Kasumi-1 (cell line): ENCODE measurements at places on chromosomes 7 and 10.

DNA sequence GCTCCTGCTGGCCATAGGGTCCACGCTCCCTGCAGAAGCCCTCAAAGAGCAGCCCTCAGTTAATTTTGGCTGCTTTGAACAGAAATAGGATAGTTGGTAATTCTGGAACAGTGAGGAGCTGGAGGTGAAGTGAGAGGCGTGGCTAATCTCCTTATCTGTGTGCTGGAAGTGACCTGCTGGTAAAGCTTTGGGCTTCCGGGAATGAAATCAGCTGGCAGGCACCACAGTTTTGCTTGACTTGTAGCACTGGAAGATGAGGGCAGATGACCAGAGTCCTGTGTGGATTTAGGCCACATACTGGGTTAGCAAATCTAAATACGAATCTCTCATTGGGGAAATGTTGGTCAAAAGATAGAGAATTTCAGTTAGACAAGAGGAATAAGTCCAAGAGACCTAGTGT is 10.2 kb downstream of the ATP6V0E2 start:
- DNase-seq: no peak

DNA sequence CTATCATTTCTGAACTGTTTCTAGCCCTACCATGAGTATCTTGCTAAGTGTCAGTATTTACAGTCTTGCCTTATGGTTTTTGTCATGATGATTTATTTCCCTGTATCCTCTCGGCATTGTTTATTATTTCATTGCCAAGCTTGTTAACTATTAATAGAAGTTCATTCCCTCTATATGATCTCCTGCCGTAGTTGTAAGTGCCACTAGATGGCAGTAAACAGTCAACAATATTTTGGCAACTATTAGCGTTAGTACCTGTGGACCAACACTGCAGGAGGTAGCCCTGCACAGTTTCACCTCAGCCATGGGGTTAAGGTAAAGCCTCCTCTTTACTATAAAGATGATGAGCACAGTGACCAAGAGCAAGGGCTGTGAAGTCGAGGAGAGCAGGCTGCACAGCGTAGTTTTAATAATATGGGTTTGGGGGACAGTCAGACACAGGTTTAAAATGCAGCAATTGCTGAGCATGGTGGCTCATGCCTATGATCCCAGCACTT is 26.1 kb upstream of the CCNJ start:
- DNase-seq: peak; percentile 78

GRCh38 chr7:3285652-3286051 is 15.4 kb upstream of the SDK1 start:
- DNase-seq: no peak

- DNase-seq: no peak
Observed at GRCh38 chr7:17313194-17313593, 14.7 kb downstream of the AHR start.

DNA sequence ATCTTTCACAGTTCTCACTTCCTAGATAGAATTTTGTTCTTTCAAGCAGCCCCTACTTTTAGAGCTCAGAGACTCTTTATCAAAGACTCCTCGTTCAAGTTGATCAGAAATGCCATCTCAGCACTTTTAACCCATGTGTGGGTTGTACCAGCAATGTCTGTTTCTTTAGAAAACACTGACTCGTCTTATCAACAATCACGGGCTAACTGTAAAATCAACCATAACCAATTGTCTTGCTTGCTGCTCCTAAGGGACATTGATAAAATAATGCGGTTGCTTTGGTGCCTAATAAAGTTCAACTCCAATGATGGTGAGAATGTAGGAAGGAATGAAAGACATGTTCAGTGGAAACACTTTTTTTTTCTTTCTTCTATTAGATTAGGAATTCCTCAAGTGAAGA is 12.9 kb upstream of the CDK6 start:
- DNase-seq: no peak

DNA sequence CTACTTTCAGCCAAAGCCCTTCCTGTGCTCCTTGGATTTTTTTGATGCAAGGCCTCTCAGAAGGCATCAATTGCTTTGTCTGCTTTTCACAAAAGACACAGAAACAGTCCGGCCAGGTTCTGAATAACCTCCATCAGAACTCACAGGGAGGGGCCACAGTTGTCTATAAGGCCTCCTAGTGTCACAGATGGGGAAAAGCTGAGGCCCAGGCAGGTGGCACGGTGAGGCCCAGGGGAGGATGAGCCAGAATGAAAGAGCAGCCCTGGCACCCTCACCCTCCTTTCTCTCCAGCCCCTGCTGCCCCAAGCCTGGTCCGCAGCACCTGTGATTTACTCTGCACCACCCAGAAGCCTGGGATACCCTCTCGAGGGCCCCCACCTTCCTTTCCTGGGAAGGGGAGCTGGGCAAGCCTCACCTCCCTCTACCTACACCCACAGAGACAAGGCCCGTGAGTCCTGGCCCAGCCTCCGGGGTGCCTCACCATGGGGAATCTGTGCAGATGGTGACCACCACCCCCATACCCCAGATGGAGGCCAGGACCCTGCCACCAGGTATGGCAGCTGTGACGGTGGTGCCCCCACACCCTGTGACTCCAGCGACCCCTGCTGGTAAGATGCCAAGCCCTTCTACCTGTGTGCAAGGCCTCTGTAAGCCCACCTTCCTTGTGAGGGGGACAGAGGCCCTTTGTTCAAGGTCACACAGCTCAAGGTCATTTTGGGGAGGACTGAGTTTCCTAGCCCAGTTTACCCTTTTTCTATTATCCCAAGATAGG is 26.2 kb upstream of the ZNF467 start:
- DNase-seq: peak; percentile 18

- peak; percentile 80 for DNase-seq
Observed at GRCh38 chr10:63497321-63497720, 23.9 kb upstream of the REEP3 start.

- no peak for DNase-seq
Observed at GRCh38 chr10:6233725-6234277, 31.1 kb downstream of the PFKFB3 start.

- DNase-seq: no peak
Observed at GRCh38 chr10:51768886-51769465, 69.6 kb upstream of the CSTF2T start.

- DNase-seq: no peak
Observed at GRCh38 chr7:71482284-71482683, 350.3 kb downstream of the GALNT17 start.

GRCh38 chr10:89165923-89166322 is 41.2 kb downstream of the CH25H start:
- DNase-seq: no peak

- DNase-seq: no peak
Observed at GRCh38 chr10:81874875-81875466, at the start of gene NRG3. TSS of gene NRG3 (plus strand) at chr10:81875194.

DNA sequence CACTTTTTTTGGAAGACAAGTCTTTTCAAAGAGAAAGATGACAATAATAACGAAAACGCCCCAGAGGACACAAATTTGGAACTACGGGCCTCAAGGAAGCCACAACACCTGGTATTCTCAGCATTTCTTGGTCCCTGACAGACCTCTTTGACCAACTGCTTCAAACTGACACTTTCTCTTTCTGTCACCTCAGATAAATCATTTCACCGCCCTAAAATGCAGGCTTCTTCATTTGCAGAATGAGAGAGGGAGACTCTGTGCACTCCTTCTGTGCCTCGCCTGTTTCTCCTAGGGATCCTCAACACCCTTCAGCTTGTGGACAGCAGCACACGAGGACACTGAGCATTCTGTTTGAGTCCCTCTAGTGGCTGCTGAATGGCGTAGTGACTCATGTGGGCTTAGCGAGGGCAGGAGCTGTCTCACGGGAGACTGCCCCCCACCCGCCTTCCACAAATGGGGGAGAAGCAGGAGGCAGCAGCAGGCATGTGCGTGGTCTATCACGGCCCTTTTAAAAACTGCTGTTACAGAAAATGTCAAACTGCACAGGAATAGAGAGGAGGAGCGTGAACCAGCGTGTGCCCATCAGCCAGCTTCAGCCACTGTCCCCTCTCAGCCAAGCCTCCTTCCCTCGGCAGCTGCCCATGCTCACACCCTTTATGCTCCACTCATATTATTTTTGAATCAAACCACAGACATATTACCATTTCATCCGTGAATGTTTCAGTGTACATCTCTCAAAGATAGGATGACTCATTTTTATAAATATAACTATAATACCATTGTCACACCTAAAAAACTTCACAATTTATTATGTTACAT is 41.4 kb downstream of the GSDME start:
- DNase-seq: peak; percentile 89

DNA sequence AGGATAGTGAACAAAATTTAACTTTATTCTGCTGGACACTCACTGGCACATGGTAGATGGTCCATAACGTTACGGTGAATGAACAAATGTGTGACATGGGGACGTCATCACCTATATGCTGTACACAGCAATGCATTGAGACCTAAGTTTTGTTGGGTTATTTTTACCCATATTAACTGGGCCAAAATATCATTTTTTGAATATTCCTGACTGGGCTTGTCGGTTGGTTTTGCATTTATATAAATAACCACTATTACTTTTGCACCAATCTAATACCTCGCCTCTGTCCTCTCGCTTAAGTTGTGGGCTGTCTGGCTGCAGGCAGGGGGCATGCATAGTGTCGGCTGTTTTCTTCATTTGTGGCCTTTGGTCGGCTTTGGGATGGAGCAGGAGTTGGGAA is 161.7 kb downstream of the USP6NL start:
- no peak for DNase-seq

DNA sequence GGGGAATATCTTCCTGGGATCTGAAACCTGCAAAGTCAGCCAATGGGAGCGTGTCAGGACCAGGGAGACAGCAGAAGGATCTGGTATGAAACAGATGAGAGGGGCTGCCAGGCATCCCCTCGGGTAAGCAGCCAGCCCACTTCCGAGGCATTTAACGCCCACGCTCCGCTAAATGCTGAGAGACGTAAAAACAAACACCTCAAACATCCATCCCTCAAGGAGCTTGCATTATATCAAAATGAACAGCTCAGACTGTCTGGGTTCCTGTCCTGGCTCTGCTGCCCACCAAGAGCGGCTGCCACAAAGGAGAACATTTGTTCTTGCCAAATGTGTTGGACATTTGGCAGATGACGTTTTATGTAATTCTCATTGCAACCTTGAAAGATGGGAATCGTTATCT is 7.0 kb upstream of the SERPINE1 start:
- DNase-seq: no peak

DNA sequence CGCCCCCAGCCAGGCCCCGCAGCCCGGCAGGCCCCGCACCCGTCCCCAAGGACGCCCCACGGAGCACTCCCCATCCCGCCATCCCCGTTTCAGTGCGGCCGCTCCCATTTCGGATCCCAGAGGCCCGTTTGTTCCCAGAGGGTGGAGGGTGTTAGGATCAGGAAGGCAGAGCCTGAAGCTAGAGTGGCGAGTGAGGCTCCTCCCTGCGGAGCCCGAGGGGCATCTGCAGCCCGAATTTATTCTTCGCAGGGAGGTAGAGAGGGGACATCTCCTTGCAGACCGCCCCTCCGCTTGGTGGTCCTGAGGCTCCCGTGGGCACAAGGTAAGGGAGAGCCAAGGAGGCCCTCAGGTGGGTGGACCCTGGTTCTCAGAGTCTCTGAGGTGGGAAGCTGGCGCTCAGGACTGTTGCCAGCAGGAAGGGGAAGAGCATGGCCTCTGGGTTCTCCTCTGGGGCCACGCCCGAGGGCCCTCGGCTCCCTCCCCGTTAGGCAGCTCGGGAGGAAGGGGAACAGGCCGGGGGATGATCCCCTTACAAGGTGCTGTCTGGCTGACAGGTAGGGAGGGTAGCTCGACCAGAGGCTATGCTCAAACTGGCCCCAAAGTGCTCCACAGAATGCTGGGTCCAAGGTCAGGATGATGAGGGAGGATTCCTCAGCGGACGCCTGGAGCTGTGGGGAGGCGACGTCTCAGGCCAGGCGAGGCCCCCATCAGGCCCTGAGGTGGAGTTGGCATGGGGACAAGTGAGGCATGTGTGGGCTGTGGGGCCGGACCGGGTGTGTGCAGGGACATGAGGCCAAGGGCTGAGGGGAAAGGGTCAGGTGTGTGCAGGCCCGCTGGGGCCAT is 17.4 kb downstream of the POLL start:
- peak; percentile 84 for DNase-seq

- DNase-seq: no peak
Observed at GRCh38 chr10:132808383-132809231, 22.7 kb upstream of the NKX6-2 start.

DNA sequence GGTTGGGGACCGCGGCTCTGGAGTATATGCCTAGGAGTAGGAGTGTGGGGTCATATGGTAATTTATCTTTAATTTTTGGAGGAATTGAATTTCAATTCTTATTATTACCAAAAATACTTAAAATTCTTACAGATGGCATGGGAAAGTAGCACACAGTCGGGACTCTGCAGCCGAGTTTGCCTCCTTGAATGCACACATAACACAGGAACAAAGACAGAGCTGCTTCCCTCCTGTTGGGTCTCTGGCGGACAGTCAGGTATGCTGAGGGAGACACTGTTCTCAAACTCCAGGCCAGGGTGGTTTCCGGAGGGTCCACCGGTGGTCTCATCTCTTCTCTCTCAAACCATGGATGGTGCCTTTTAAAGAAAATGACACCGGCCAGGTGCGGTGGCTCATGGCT is 32.7 kb downstream of the GRIFIN start:
- no peak for DNase-seq

GRCh38 chr7:80708123-80708522 is 69.7 kb downstream of the CD36 start:
- DNase-seq: no peak

DNA sequence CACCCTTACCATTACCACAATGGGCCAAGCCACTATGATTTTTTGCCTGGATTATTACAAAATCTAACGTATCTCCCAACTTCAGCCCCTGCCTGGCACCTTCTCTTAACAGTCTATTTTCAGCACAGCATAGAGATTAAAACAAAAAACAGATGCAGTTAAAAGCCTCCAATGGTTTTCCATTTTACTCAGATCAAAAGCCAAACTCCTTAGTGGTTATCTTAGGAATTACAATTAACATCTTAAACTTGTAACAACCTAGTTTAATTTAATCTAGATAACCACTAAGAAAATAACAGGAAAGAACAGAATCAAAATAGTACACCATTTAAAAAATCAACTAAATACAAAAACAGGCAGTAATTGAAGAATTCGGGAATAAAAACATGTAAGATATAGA is 43.5 kb downstream of the DNAJC1 start:
- DNase-seq: peak; percentile 34

GRCh38 chr10:112728997-112729396 is 221.1 kb upstream of the TCF7L2 start:
- DNase-seq: no peak

DNA sequence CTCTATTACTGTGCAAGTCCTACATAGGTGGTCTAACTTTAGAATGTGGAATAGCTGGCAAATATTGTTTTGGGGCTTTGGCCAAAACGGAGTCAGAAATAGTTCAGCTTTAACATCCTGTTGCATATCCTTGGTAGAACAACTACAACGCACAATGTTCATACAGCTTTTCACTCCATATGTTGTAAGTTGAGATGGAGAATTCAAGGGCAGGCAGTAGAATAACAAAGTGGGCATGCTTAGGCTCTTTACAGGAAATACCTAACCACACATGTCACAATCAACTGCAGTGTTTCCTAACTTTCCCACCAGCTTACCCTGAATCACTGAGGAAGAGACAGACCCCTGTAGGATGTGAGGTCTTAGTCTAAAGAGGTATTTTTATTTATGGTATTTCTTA is 122.3 kb downstream of the PPP1R3A start:
- peak; percentile 93 for DNase-seq

GRCh38 chr10:26454891-26455290 is 16.8 kb downstream of the APBB1IP start:
- DNase-seq: no peak
